Stimulated activated CD8-positive, alpha-beta memory T cell treated with anti-CD3 and anti-CD28 coated beads, Interleukin-4, amount 100 ng/mL, for 1 hour (primary cell): ENCODE measurements at places on chromosomes 2 and 18.

DNA sequence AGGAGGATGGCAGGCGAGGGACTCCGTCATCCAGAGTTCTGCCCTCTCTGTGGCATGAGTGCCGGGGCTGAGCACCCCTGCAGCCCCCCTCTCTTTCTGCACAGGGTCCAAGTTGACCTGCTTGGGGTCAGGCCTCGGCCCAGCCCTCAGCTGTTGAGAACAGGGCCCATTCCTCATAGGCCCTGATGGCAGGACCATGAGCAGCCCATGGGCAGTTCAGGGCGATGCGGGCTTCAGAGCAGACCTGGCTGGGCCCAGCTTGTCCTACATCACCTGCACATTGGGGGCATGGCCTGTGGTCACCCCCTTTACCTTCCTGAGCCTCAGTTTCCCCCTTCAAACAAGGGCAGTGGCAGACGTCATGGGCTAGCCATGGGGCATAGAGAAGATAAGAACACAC lies 238.1 kb downstream of the SEPTIN10 start:
- no peak for DNase-seq

DNA sequence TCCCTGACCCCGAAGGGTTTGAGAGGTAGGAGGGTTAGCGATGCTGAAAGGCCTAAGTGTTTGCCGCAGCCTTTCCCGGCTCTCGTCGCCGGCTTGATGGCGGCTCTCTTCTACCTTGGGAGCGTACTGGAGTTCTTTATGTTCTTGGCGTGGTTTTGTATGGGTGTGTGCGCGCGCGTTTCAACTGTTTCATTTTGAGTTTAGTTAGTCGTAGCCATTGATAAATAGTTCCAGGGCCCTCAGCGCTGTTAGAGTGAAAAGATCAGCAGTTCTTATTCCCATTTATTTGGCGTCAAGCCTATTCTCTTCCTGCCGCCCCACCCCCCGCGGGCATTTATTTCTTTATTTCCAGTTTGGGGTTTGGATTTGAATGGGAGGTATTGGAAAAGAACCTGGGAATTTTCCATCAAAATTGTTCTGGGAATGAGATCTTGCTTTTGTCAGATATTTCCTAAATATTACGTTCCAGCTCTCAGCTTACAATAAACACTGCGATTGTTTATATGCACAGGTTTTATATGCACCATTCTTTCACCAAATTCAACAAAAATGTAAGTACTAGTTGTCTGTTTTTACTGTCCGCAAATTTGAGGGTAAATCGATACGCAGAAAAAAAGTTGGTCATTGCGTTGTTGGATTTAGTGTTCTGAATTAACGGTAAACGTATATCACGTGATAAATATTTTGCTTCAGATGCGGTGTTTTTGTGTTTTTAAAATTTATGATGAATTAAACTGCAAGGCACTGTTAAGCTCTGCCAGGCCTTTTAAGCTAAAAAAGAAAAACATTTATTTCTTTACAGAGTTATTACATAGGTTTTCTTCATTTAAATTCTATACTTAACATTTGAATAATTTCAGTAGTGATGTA lies 954 bp downstream of the CCNT2 start:
- peak; percentile 6 for DNase-seq

- DNase-seq, result no peak
Measured at GRCh38 chr2:127650041-127650784, 4.3 kb downstream of the GPR17 start.

DNA sequence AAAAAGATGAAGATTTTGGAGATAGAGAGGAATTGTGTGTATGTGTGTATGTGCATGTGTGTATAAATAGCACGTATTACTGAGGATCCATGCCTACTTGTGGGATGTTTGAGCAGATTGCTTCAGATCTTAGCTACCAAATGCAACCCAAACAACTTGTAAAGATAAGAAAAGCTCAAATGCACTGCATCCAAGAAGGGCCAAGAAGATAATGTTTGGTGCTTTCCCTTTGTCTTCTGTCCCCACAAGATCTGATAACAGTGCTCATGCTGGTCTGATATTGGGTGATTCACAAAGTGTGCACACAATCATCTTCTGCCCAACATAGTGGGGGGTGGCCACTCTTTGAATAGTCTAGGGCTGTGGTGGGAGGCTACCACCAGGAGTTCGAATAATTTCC lies 284.8 kb upstream of the CYRIA start:
- DNase-seq, result no peak
